ENCODE measurements at places on chromosomes 12 and 14.
A peak's percentile ranks its signal among the peaks of the same experiment; 100 is the strongest.

DNA sequence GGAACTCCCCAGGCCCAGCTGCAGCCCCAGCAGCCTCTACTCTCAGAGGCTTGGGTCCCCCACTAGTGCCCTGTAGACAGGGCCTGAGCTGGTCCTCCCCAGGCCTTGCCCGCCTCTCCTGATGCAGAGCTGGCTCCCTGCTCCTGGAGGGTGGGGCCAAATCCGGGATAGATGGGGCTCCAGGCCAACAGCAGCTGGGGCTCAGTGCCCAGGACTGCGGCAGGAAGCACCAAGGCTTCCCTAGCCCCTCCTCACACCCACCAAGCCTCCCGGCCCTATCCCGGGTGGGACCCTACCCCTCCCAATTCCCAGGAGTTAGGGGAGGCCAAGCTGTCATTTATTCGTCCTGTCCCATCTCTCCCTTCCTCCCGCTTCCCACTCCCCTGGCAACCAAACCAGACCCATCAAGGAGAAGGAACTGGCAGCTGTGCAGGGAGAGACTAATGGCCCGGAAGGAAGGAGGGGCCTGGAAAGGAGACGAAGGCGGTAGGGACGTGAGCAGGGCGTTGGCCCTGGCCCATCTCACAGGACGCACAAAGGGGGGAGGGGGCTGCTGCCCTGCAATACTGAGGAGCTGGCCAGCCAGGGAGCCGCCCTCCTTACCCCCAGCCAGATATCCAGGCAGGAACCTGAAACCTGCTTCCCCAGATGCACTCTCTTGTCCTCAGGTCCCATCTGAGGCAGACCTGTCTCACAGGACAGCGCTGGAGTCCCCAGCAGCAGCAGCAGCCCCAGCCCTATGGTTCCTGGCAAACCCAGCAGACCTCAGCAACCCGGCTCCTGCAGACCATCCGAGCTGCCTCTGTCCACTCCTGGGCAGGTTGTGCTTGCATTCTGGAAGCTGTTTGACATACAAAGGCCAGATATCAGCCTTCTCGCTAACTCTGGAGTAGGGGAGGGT lies 1.6 kb upstream of the PRPH start:
- DNase-seq = no peak

DNA sequence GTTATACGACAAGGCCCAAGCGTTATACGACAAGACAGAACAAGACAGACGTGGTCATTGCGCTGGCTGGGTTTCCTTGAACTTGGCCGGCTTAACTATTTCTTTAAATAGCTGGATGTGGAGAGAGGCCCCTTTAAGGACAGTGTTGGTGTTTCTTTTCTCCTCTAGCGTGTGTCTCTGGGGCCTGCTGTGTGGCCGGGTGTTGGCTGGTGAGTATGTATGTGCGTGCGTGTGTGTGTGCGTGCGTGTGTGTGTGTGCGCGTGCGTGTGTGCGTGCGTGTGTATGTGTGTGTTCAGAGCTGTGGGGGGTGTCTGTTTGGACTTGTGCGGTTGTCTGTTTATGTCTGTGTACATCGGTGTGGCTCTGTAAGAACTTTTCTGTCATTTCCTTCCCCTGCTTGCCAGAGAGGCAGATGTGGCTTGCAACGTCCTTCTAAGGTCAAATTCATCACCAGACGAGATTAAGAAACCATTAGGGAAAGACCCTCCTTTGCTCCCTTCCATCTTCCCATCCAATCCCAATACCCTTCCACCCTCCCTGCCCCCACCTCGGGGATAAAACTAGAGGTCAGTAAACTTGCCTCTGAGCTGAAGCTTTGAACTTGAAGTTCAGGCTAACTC lies 78.6 kb upstream of the TBX3 start:
- DNase-seq = no peak

DNA sequence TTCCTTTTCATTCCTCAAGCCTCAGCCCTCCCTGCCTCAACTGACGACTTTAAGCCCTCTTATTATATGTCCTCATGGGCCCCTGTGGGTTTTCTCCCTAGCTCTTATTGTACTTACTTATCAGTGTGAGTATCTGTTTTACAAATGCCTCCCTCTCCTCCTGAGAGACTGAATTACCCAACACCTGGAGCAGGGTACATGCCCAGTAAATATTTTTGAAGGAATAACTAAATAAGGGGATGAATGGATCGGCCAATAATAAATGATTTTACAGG lies 95.8 kb upstream of the SLC35F4 start:
- no peak for DNase-seq

- no peak for DNase-seq
Measured at GRCh38 chr12:107684029-107684795, 1.4 kb upstream of the PWP1 start.

DNA sequence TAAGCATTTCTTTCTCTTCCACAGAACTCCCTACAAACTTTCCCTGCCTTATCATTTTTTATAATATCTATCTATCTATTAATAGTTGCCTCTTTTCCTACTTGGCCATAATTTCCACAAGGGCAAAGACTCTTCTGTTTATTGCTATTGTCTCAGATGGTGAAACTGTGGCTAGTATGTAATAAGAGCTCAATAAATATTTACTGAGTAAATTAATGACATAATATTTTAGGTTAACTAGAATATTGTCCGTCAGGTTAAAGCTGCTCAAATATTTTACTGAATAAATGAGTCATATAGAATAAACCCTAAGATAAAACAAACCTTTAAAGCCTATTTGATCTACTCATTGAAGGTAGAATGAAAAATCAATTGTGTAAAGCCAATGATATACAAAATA lies 240.5 kb downstream of the PPFIA2 start:
- DNase-seq = no peak

DNA sequence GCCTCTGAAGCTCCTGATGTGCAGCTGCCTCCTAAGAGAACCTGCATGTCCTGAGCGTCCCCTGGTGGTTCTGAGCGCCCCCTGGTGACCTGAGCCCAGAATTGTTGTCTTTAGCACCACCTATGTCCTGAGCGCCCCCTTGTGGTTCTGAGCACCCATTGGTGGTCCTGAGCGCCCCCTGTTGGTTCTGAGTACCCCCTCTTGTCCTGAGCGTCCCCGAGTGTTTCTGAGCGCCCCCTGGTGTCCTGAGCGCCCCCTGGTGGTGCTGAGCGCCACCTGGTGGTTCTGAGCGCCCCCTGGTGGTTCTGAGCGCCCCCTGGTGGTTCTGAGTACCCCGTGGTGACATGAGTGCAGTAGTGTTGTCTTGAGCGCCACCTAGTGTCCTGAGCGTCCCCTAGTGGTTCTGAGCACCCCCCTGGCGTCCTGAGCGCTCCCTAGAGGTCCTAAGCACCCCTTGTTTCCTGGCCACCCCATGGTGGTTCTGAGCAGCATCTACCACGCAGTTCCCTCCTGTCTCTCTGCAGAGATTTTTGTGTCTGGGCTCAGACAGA lies 782.5 kb downstream of the TMEM121 start:
- DNase-seq = peak; percentile 22

- DNase-seq = no peak
Measured at GRCh38 chr12:15735837-15736615, 53.2 kb downstream of the EPS8 start.

GRCh38 chr14:64388533-64389285 lies 556 bp downstream of the MTHFD1 start:
- no peak for DNase-seq

GRCh38 chr12:59425798-59426197 lies 170.0 kb upstream of the SLC16A7 start:
- DNase-seq = no peak

DNA sequence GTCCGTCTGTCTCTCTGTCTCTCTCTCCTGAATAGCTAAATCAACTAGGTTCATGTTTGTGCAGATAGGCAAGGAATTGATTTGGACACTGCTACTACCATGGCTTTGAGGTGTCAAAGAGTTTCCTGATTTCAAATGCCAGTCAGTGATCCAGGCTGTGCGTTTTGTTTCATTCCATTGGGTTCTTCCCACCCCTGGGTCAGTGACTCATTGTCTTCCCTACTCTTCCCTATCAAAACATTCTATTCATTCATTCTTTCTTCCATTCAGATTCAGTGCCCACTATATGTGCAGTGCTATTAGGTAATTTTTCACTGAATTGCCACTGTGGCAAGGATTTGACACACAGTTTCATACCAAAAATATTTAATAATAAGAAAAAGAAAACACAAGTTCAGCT lies 50.4 kb downstream of the RPH3A start:
- DNase-seq = peak; percentile 38

- DNase-seq = no peak
Measured at GRCh38 chr14:85463512-85463911, 66.4 kb upstream of the FLRT2 start.

DNA sequence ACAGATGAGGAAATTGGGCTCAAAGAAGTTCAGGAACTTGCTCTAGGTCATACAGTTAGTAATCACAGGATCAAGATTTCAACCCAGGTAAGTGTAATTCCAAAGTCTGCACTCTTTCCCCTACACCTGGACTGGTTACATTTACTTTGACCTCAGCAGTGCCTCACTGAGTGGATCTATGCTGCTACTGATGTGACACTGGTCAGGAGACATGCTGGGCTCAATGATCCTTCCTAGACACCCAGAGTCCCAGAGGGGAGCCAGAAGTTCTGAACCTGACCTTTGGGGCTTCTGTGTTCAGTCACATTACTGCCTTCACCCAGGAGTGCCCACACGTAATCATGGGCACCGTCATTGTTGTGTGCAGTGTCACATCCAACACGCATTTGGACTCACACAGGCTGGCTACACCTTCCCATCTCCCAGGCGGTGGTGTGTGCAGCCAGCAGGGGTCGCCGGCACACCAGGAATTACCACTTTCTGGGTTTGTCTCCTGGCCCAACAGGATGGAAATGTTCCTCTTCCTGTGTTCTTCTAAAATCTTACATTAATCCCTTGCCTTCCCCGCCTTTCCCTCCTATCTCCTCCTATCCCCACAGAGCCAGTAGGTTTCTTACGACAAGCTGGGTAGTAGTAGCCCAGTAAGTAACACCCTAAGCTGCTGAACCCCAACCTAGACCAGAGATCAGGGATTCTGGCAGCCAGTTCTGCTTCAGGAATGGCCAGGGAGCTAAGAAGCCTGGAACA lies 25.6 kb downstream of the CALCOCO1 start:
- peak; percentile 71 for DNase-seq

DNA sequence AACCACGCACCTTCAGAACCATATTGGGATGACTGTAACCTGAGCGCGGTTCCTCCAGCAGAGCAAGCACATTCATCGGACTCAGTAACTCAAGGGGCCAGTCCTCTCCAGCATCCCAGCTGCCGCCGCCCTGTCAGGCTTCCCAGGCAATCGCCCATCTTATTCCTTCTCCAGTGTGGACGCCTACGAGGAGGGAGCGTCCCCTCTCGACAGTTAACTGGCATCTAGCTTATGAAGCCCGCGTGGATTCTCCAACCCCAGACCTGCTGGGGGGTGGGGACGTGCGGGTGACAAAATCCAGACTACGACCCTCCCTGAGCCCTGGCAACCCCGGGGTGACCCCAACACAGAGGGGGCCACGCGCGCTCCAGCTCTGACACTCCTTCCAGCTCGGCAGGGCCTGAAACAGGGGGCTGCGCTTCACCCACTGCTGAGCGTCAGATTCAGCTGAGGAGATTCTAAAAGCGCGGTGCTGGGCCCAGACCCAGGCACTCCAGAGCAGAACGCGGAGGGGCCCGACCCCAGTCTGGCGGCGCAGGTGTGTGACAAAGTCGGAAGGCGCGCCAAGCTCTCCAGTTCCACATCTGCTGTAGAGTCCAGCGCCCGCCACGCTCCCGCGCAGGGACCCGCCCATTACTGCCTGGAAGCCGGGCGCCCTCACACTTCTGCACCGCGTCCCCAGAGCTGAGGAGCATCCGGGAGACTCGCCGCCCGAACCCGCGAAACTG lies 43.9 kb upstream of the ESR2 start:
- peak; percentile 62 for DNase-seq

GRCh38 chr12:65084579-65084978 lies 36.5 kb downstream of the WIF1 start:
- no peak for DNase-seq
